ENCODE measurements at places on chromosomes 5 and 9.

DNA sequence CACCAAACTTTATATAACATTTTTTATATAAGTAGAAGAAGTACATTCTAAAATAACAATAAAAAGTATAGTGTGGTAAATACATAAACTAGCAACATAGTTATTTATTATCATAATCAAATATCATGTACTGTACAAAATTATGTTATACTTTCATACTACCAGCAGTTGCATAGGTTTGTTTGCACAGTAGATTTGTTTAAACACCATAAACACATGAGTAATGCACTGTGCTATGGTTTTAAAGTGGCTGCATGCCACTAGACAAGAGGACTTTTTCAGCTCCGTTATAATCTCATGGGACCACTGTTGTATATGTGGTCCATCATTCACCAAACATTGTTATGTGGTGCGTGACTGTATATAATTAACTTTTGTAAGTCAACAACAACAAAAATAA lies 137.6 kb downstream of the DRD1 start:
- no peak for DNase-seq

GRCh38 chr5:42502613-42503470 lies 79.6 kb downstream of the GHR start:
- no peak for DNase-seq

DNA sequence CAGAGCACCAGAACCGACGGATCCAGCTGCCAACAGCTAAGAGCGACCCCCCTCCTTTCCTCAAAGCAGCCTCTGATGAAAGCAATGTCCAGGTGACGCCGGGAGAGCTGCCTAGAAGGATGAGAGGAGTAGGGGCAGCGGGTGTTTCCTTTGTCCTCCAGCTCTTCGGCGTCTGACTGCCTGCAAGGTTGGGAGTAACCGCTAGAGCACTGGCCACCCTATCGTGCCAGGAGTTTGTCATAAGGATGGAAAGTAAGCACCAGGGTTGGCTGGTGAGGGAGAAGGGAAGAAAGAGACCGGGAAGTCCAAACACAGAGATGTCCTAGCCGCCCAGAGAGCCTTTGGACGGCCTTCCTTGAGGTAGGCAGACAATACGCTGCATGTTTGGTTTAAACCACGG lies 10.8 kb downstream of the MRPL36 start:
- DNase-seq: no peak

DNA sequence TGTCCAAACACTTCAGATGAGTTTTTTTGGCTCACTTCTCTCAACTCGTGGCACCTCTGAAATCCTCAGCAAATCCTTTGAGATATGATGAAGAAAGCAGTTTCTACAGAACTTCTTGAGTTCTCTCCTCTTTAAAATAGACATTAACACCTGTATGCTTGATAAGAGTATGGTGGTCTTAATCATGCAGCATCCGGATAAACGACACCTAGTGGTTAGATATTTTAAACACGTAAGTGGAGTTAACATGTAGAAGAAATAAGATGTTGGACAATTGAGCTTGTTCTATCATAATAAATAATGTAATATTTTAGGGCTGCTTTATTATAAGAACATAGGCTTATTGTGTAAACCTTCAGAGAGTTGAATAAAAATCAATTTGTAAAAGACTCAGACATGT lies 324.8 kb downstream of the CYLC2 start:
- DNase-seq: no peak

- DNase-seq: no peak
These were observed 697.0 kb upstream of the RGMB start for GRCh38 chr5:98076501-98076900.

- DNase-seq: no peak
These were observed 34.9 kb upstream of the EPB41L4B start for GRCh38 chr9:109355564-109356297.

DNA sequence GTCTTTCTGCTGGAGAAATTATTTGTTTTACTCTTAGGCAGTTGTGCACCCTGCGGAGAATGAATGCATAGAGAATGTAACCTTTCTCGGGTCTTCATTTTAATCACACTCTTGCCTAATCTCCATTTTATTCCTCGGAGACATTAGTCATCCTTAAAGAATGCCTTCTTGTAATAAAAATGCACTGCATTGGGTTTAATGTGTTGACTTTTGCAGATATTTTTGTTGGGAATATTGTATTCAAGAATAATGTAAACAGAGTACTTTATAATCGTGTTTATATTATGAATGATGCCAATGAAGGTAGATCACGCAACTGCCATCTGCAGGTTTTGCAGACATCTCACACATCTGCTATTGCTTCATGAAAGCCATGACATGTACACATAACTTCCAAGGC lies 1093.9 kb upstream of the CDH6 start:
- DNase-seq: no peak

DNA sequence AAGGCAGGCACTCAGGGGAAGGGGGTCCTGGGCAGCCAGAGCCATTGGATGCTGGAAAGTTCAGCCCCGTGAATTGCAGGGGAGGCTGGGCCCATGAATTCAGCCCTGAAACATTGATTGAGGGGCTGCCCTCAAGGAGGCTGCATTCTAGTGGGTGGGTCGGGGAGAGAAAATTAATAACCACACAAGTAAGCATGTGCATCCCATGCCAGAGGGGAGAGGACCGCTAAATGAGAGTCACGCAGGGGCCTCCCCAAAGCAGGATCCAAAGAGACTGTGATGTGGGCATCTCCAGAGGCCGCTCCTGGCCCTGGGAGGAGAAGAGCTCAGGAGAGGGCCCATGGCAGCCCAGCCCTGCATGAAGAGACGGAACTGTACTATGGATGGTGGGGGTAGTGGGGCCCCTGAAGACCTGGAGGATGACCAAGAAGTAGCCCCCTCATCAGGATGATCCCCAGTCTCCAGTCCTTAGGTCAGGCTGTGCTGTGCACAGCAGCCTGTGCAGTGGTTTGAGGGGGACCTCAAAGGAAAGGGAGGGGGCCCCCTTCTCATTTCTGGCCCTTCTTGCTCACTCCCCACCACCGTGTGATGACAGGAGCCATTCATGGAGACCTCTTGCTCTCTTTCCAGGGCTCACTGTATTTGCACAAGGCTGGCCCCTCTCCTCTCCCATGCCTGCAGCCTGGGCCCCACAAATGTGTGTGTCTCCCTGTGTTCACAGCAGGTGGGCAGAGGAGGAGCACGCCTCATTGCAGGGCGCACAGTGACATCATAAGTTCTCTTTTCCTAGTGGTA lies 233.6 kb upstream of the IRX1 start:
- DNase-seq: no peak

DNA sequence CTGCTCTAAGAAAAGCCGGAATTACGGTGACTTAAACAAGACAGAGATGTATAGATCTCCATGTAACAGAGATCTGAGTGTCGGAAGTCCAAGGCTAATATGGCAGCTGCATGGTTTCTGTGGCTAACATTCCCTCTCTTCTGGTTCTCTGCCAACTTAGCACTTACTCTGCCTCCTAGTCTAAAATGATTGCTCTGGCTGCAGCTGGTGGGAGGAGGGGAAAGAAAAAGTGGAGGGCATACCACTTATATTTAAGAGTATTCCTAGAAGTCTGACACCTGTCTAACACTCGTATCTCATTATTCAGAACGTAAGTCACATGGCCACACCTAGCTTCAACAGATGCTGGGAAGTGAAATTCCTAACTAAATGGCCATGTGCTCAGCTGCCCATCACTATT lies 551.5 kb upstream of the TLE4 start:
- DNase-seq: no peak

DNA sequence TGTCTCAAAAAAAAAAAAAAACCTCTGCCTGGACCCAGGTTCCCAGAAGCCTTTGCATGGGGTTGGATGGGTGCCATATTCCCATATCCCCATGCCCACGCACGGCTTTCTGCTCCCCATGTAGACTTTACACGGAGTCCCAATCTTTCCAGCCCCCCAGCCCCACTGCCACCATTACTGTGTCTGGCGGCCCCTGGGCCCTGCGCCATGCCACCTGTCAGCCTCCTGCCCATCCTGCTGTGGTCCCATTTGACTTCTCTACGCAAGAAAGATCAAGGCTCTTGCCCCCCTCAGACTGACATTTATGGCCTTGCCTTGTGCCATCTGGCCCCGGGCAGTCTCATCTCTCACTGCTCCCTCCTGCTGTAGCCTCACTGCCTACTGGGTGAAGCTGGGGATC lies 6.5 kb upstream of the AK1 start:
- no peak for DNase-seq

DNA sequence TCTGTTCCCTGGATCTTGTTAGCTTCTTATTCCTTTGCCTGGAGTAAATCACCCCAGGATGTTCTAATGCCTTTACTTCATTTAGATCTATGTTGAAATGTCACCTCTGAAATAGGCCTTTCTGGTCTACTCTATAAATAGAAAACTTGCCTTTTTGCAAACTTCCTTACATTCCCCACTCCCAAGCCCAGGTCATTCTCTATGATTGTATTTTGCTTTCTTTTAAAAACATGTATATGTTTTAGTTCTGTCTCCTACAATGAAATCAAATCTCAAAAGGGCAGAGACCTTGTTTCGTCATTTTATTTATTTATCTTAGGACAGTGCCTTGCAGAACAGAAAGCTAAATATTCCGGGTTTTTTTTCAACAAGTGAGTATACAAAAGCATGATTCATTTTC lies 1657.7 kb upstream of the C9orf72 start:
- DNase-seq: no peak

- no peak for DNase-seq
These were observed 27.0 kb downstream of the ANGPTL2 start for GRCh38 chr9:127095411-127095810.

DNA sequence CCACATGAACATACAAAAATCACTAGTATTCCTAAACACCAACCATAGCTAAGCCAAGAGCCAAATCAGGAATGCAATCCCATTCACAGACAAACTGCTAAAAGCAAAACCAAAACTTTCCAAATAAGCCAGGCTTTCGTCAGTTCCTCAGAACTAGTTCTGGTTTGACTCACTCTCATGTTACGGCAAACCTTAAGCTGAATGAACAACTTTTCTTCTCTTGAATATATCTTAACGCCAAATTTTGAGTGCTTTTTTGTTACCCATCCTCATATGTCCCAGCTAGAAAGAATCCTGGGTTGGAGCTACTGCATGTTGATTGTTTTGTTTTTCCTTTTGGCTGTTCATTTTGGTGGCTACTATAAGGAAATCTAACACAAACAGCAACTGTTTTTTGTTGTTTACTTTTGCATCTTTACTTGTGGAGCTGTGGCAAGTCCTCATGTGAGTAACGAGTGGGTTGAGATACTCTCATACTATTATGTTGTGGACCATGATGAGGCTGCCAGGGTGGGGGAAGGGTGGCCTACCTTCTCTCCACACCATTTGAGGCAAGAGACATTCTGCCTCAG lies at the start of gene PDCD1LG2:
Gene PDCD1LG2, plus strand, starts transcription at position 172 of the 572 bp plus-strand sequence. CDS start 12,016 bp downstream, outside the sequence.
- no peak for DNase-seq

GRCh38 chr9:124458441-124458840 lies 8.2 kb downstream of the ADGRD2 start:
- no peak for DNase-seq

DNA sequence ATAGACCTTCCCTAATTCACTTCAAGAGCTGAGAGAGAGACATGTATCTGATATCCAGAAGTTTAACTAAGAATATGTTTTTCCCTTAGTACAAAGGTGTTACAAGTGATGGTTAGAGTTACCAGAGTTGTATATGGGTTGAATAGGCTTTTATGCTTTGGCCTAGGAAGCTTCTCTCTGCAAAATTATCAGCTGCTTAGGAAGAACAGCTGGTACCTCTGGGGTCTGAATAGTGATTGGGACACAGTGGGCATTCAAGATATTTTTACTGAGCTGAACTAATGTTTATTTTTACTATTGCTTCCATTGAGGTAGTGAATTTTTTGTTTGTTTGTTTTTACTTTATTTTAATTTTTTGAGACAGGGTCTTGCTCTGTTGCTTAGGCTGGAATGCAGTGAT lies 67.6 kb upstream of the BASP1 start:
- no peak for DNase-seq

GRCh38 chr5:145340099-145340498 lies 495.0 kb downstream of the PRELID2 start:
- DNase-seq: no peak

- no peak for DNase-seq
These were observed 146.1 kb downstream of the GAS1 start for GRCh38 chr9:86801246-86801645.

DNA sequence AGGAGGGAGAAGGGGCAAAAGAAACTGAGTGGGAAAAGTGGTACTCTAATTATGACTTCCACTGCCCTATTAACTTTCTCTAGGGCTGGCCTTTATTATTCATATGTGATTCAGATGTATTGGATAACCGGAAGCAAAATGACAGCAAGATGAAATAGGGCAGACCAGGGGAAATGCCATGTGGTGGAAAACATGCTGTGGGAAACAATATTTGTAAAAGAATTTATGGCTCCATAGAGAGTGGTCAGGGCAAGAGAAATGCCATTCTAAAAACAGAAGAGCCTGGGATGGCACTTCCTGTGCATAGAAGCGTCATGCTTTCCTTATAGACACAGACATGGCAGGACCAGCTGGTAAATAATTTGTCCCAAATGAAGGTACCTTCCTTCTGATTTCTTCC lies 67.7 kb downstream of the MEGF10 start:
- no peak for DNase-seq

DNA sequence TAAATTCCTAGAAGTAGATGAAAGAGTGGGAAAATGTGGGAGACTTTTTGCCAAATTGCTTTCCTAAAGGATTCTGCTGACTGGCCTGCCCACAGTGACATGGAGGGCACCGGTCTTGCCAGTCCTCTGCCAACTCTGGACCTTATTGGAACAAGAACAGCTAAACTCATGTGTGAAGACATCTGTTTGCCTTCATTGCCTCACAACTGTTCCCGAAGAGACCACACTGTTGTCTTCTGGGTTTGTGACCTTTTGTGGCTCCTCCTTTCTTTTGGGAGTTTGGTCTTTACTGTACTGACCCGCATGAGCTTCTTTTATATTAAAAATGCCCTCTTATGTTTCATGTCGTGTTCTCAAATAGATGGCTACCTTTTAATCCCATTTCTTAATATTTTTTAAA lies 16.1 kb upstream of the WNK2 start:
- no peak for DNase-seq

GRCh38 chr5:179254638-179255271 lies 90.5 kb downstream of the ADAMTS2 start:
- no peak for DNase-seq

DNA sequence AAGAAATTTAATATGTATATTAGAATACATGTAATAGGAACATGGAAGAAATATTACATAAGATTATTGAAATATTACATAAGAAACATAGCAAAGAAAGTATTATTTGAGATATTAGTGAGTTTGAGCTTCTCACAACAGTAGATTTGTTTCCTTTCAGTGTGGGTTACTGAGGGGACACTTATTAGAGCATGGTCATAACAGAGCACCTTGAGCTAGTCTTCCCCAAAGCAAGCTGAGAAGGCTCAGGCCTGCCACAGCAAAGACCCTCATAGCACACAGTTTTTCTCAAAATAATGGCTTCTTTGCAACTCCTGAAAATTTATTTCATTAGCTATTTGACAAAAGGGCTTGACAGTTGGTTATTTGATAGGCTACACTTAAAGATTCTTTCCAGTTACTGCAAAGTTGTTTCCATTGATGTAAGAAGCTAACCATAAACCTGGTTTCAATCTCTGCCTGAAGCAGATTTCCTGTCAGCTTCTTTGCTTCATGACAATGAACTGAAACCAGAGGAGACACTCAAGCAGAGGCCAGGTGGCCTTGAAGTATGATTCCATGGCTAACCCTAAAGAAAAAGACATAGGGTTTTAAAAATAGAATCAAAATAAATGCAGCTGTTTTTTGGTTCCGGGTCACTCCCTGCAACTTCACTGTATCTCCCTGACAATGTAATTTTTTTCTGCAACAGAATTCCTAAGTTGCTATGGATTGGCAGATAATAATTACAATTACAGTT lies 68.6 kb downstream of the ERMP1 start:
- DNase-seq: no peak
